Progenitor cell of endocrine pancreas (in vitro differentiated cells): ENCODE measurements at places on chromosomes 6 and 20. TPM values are rescaled to one million over a fixed set of nuclear protein-coding genes. Genes with fewer than 3 reads are reported as not detected.

GRCh38 chr20:16729565-16730460, at the start of gene SNRPB2:
Gene SNRPB2 (plus strand): TSS chr20:16730026. CDS start chr20:16731703, 1,677 bp downstream.
- DNase-seq: peak; percentile 75

- DNase-seq: no peak
Observed at GRCh38 chr6:12049165-12049564, 37.1 kb downstream of the HIVEP1 start.

GRCh38 chr6:31621991-31622390, 1.5 kb downstream of the PRRC2A start:
- no peak for DNase-seq

DNA sequence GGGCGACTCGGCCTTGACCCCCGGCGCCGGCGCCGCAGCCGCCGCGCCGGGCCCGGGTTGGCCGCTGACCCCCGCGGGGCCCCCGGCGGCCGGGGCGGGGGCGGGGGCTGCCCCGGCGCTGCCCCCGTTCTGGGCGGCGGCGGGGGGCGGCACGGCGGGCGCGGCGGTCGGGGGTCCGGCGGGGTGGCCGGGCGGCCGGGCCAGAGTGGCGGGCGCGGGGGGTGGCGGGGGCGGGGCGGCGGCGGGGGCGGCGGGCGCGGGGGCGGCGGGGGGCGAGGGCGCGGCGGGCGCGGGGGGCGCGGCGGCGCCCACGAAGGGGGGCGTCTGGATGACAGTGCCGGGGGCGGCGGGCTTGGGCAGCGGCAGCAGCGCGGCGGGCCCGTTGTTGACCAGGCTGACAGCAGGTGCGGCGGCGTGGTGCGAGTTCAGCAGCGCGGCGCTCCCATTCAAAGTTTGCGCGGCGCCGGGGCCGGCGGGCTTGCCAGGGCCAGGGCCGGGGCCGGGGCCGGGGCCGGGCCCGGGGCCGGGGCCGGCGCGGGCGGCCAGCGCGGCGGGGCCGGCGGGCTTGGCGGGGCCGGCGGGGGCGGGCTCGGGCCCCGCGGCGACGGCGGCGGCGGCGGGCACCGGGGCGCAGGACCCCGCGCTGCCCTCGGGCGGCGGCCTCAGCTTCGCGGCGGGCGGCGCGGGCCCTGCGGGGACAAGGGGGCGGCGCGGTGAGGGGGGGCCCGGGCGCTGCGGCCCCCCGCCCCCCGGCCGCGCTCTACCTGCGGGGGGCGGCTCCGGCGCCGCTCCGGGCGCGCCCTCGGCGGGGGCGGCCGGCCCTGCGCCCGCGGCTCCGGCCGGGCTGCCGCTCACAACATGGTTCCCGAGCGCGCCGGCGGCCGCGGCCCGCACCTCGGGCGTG, 659 bp downstream of the TAF4 start:
- no peak for DNase-seq

GRCh38 chr6:166942393-166943168, 13.8 kb downstream of the RNASET2 start:
- DNase-seq: no peak

GRCh38 chr20:5735845-5736510, 14.2 kb upstream of the SHLD1 start:
- DNase-seq: no peak

- DNase-seq: peak; percentile 64
Observed at GRCh38 chr6:33589731-33590530, 9.9 kb upstream of the BAK1 start.

DNA sequence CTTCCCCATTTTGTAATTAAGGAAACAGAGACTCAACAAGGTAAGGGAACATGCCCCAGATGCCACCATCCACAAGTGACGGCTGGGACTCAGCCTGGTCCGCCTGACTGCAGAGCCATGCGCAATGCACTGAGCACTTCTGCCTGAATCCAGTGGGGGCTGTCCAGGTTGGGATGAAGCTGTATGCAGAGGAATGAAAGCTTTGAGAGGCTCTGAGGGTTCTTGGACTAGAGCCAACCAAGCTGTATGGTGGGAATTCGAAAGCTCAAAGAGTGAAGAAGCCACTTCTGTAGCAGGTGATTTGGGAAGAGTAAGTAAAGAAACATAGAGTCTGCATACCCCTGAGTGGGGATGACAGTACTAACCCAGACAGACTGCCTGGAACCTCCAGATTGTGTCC, 127.6 kb upstream of the AKAP12 start:
- no peak for DNase-seq

GRCh38 chr6:45163952-45164766, 164.0 kb upstream of the RUNX2 start:
- DNase-seq: no peak

DNA sequence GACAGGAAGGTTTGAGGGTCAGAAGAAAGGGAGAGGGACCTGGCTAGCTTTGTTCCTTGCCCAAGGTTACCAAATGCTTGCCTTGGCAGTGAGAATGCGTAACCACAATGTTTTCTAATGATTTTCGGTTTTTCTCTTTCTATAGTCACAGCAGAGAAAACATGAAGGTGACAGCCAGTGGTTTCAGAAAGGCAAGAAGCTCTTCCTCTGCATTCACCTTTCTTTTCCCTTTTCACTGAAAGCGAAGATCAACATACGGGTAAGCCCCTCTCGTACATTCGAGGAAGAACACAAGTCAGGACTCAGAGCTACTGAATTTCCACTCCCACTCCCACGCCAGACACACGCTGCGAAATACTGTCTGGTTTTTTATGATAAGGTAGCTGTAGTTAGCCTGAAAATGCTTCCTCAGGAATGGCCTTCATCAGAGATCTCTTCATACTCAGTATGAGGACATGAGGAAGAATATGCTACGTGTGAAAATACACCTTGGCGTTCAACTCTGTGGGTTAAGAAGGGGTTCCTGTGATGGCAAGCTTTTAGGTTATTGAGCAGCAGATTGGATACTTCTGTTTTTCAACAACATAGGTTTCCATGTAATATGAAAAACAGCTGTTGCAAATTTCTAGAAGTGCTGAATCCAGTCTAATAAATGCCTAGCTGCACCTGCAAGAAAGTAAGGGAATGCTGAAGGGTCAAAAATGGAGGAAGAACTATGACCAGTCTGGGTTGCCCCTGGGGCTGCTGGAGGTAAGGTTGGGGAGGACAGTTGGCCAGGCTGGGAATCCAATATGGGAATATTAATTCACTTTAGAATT, 7.4 kb upstream of the CD83 start:
- no peak for DNase-seq

COL10A1 gene
- total RNA-seq: not detected in 2 replicates

ACSS2 gene
- total RNA-seq: 31.3 and 34.8 TPM in 2 replicates

DEFB124 gene
- total RNA-seq: not detected in 2 replicates

CST4 gene
- total RNA-seq: not detected in 2 replicates

GTSF1L gene
- not detected in 2 replicates for total RNA-seq

KCNQ5 gene
- total RNA-seq: 0.53 and 1.0 TPM in 2 replicates
